Stimulated activated CD4-positive, alpha-beta T cell treated with anti-CD3 and anti-CD28 coated beads, TNF-alpha, amount 100 ng/mL, for 1 hour (primary cell): ENCODE measurements at places on chromosomes 13 and 19.

DNA sequence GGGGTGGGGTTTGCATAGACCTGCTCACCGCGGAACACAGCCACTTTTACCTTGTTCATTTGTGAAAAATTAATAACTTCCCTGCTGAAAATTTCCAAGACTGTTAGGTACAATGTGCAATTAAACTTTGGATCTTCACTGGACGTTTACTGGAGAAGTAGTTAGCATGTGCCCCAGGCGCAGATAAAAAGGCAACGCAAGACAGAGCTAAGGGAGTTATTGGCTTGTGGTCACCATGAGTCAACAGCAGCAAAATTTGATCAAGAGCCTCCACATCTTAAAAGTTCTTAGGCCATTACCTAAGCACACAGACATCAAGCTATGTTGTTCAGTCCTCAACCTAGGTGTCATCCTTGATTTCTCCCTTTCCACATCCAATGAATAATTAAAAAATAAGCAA is 257.0 kb downstream of the LHFPL6 start:
- DNase-seq = no peak

GRCh38 chr19:53193535-53194222 is 521 bp upstream of the ZNF665 start:
- no peak for DNase-seq

DNA sequence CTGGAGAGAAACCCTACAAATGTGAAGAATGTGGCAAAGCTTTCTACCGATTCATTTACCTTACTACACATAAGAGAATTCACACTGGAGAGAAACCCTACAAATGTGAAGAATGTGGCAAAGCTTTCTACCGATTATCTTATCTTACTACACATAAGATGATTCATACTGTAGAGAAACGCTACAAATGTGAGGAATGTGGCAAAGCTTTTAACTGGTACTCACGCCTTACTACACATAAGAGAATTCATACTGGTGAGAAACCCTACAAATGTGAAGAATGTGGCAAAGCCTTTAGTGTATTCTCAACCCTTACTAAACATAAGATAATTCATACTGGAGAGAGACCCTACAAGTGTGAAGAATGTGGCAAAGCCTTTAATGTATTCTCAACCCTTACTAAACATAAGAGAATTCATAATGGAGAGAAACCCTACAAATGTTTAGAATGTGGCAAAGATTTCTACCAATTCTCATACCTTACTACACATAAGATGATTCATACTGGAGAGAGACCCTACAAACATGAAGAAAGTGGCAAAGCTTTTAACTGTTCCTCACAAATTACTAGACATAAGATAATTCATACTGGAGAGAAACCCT is 12.9 kb upstream of the ZNF493 start:
- no peak for DNase-seq

GRCh38 chr19:58181902-58182576 is 822 bp upstream of the ZNF274 start:
- DNase-seq = peak; percentile 16

DNA sequence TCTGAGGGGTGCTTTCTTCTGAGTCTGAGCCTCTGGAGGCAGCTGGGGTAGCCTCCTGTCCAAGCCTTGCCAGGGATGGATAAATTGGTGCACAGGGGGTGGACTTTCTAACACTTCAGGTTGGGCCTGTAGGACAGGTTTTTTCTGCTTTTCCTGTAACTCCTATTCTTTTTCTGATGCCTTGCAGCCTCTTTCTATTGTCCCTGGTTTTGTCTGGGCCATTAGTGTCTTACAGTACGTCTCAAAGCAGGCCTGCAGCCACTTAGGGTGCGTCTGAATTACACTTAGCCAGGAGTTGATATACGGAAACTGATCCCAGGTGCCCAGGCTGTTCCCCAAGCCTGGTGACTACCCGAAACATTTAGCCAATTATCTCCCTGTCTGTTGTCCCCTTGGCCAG is 213.3 kb upstream of the HTR2A start:
- no peak for DNase-seq

- no peak for DNase-seq
Observed at GRCh38 chr19:19111136-19111835, 27.0 kb downstream of the TMEM161A start.

DNA sequence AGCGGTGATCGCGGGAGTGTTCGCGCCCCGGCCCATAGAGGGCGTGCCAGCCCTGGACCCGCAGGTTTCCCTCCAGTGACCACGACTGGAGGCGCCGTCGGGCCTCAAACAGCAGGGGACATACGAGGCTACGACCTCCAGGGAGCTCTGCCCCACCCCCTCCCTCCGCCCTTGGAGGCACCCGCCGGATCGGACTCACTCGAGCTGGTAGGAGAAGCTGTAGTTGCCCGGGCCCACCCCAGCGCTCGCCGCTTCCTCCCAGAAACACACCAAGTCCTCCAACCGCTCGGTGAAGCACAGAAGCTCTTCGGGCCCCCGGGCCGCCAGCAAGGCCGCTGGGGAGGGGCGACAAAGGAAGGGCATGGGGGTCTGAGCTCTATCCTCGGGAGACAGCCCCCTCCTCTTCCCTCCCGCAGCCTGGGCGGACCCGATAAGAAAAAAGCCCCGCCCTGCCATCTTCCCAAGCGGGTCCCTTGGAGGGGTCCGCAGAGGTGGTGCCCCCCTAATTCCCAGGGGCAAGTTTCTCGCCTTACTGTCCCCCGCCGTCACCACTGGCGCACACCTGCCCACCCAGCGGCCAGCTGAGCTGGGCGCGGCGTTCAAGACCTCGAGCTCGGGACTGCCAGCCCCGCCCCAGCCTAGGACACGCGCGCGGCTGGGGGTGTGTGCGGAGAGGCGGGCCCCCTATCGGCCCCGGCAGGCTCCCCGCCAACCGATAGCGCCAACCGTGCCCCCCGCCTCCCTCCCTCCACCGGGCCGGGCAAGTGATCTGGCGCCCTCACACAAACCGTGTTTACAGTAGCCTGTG is 1.0 kb downstream of the EPOR start:
- no peak for DNase-seq

DNA sequence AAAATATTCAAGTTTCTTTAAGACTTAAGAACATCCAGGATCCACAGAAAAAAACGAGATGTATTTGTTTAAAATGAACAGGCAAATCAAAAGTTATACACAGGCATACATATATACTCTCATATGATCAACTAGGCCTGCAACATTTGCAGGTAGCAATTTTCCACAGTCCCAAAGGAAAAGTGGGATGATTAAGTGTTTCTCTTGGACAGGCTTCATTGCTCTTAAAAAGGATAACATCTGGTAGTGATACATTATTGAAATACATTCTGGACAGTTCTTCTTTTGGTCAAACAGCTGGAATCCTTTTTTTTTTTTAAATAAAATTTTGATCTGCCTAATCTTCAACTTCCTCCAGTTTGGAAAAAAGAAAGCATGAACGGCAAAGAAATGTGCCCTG is 114.8 kb upstream of the TDRD3 start:
- no peak for DNase-seq

DNA sequence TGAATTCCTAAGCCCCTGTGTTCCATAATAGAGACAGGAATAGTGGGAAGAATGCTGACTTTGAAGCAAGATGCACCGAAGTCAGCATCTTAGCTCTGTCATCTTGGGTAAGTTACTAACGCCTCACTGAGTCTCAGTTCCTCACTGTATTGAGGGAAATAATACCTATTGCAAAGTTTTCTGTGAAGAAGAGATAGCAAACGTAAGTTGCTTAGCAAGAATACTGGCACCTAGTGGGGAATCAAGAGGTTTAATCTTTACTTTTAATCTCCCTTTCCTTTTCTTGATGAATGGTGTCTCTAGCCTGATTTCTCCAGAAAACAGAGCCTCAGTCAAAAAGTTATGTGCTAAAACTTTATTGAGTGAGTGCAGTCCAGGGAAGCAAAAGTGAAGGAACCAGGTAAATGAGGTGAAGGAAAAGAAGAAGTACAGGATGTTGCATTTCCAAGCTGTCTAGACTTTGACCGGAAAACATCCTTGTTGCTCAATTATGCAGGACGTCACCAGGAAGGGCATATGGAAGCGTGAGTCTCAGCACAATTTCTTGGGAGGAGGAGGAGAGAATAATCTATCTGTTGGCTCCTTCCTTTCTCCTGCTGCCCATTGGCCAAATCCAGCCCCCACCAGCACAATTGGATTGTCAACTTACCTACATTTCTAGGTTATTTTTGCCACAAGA is 210.0 kb downstream of the B3GLCT start:
- DNase-seq = no peak

GRCh38 chr13:42177189-42177588 is 94.8 kb upstream of the AKAP11 start:
- DNase-seq = no peak

- no peak for DNase-seq
Observed at GRCh38 chr13:61466280-61466679, 50.6 kb upstream of the PCDH20 start.

DNA sequence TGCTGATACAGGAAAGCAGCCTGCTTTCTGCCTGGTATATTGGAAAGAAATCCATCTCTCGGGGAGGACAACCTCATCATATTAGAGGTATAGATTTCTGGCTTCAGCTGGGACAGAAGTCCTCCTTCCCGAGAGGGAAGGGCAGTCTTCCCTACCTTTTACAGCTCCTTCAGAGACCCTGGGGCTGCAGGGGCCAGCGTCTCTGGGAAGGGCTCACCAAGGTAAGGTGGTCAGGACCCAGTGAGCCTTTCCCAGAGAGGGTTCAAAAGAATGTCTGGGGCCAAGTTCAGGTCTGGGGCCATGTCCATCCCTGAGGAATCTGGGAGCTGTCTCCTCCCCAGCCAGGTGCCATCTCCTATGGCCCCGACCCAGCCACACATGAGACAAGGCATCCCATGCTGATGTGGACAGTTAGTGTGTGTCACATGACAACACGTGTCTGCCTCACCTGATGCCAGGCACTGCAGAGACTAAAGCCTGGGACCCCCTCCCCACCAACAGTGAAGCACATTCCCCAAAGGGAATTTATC is 136.4 kb downstream of the URI1 start:
- DNase-seq = no peak

DNA sequence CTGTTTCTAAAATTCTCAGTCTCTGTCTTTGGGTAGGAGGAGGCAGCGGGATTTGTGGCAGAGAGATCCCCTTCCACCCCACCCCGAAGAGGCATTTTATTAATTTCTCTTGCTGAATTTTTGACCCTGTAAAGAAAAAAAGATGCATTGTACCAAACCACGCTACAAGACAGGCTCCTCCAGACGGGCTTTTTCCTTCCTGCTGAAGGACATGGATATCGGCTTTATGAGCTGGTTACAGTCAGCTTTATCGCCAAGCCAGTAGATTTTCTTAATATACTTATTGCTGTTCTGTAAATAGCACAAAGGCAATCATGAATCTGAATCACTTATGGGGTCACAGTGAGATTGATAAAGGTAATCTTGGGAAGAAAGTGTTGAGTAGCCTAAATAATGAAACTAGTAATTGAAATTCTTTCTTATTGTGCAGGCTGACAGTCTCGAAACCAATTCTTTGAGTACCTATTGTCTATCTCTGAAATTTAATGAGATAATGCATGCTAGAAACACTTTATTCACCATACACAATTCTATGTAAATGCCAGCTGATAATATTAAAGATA is 24.5 kb downstream of the MBNL2 start:
- DNase-seq = no peak

- no peak for DNase-seq
Observed at GRCh38 chr19:33295621-33296487, 6.5 kb downstream of the CEBPA start.

- DNase-seq = no peak
Observed at GRCh38 chr19:45954156-45954555, 19.5 kb downstream of the NOVA2 start.

DNA sequence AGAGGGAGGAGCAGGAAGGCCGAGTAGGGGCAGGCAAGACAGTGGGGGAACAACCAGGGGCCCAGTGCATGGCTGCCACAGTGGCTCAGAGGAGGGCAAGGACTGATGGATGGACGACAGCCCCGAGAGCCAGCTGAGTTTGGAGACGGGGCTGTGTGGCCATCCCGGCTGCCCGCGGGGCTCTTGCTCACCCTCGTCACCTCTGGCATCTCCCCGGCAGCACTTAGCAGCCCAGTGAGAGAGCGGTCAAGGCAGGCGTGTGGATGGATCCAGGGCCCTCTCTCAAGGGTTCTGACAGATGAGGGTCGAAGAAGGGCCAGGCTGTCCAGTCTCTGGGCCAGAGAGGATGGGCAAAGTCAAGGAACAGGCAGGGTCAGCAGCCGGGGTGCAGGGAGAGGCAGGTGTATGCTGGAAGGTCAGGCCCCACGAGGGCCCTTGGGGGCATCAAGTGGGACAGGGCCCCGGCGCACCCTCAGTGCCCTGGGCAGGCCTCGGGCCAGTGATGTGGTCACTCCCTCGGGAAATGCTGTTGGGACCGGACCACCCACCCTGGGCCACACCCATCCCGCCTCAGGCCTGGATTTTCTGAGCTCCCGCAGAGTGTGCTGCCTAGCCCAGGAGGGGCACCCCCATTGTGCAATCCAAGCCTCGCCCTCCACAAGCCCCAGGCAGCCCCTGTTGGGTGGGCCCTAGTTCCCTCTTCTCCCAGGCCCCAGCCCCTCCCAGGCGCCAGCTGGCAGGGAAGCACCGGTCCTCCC is 56.4 kb upstream of the TPM4 start:
- DNase-seq = no peak

GRCh38 chr13:61727767-61728166 is 312.1 kb upstream of the PCDH20 start:
- no peak for DNase-seq

- DNase-seq = no peak
Observed at GRCh38 chr13:110303644-110304043, 3.3 kb downstream of the COL4A1 start.

DNA sequence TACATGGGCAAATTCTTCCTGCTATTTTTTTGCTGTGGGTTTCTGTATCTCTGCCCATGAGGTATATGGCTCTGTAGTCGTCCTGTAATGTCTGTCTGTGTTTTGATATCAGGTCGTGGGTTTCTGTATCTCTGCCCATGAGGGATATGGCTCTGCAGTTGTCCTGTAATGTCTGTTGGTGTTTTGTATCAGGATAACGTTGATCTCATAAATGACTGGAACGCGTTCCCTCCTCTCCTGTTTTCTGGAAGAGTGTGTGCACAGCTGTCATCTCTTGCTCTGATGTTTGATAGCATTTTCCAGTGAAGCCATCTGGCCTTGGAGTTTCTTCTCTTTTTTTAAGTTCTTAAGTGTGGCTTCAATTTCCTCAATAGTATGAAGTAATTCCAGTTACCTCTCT is 57.2 kb downstream of the SOX1 start:
- no peak for DNase-seq

DNA sequence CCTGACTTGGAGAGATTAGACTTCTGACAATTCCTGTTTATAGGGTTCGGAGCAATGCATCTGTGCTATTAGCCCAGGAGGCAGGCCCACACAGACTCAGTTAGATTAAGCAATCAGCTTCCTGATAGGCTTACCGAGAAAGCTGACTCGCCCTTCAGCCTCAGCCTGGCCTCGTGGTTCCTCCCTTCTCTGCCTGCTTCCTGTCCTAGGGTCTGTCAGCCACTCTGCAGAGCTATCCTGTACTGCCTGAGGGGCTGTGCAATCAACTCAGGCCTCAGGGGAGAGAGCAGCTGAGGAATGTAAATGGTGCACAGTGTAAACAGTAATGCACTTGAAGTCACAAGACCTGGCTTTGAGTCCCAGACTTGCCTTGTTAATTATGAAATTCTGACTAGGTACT is 30.7 kb downstream of the HTR2A start:
- DNase-seq = no peak
